CD4-positive, alpha-beta T cell treated with Interleukin-10 for 1 hour (primary cell): ENCODE measurements at places on chromosomes 3 and 15.

- DNase-seq, result no peak
Measured at GRCh38 chr3:195025056-195025883, 245.7 kb downstream of the XXYLT1 start.

- DNase-seq, result no peak
Measured at GRCh38 chr3:131699001-131699400, 196.2 kb upstream of the MRPL3 start.

- DNase-seq, result no peak
Measured at GRCh38 chr3:125110016-125110875, 54.4 kb upstream of the HEG1 start.

GRCh38 chr3:47002171-47003055 is 22.9 kb downstream of the NBEAL2 start:
- DNase-seq, result no peak

GRCh38 chr15:92095693-92096092 is 242.2 kb downstream of the SLCO3A1 start:
- DNase-seq, result peak; percentile 63

DNA sequence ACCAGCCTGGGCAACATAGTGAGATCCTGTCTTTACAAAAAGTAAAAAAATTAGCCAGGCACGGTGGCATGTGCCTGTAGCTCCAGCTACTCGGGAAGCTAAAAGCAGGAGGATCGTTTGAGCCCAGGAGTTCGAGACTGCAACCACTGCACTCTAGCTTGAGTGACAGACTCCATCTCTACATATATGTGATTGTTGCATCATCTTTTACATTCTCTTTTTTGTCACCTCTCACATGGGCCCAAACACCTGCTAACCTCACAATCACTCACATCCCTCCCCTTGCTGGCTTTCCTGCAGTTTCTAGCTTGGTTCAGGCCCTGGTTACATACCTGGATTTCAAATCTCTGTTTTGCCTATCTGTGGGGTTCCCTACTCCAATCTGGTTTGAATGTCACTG is 19.4 kb downstream of the MYLK start:
- no peak for DNase-seq

DNA sequence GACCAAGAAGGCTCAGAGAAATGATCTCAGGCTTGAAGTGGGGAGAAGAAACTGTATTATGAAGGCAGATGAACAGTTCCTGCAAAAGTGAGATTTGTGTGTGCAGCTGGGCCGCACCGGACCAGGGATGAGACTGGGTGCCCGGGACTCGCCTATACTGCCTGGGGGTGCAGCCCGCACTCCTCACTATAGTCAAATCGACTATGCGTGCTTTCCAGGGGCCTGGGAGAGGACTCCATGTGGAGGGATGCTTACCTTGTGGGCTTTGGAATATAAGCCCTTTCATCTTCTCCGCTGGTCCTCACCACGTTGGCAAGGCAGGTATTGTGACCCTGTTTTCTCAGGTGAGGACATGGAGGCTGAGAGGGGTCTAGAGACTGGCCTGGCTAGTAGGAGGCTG is 32.9 kb upstream of the APOD start:
- no peak for DNase-seq
